Stimulated activated CD8-positive, alpha-beta memory T cell treated with anti-CD3 and anti-CD28 coated beads, Interleukin-4, amount 100 ng/mL, for 1 hour (primary cell): ENCODE measurements at places on chromosomes 6 and 20.

GRCh38 chr20:22807045-22807444 lies 222.7 kb upstream of the FOXA2 start:
- no peak for DNase-seq

- DNase-seq: no peak
These were observed 95.6 kb downstream of the SNAP25 start for GRCh38 chr20:10314198-10314597.

GRCh38 chr6:36252005-36252404 lies 17.9 kb upstream of the PNPLA1 start:
- no peak for DNase-seq

- no peak for DNase-seq
These were observed 1.7 kb downstream of the HLA-DOB start for GRCh38 chr6:32815115-32815514.

DNA sequence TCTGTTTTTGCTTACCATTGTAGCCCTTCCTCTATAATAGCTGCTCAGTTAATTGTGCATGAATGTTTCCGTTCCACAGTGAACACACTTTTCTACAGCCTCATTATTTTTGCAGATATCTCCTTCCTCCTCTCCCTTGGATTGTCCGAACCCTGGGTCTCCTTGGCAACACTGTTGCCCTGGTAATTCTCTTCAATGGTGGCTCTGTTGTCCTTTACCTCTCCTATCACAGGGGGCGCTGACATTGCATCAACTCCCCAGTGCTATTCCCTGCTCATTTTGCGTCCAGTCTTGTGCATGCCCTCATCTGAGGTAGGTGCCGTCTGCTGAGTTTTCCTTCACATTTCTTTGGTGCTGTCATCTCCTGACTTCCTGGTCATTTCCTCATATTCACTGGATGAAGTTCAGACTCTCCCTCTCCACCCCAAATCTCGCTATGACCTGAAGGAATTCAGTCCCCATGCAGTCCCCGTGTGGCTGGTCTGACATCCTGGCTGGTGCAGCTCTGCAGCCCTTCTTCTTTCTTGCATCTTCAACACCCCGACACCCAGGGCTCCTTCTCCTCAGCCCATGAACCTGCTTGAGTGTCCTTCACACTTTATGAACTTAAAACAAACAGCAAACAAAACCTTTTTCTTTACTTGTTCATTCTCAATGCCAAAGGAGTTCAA lies 21.1 kb downstream of the PHACTR2 start:
- no peak for DNase-seq

DNA sequence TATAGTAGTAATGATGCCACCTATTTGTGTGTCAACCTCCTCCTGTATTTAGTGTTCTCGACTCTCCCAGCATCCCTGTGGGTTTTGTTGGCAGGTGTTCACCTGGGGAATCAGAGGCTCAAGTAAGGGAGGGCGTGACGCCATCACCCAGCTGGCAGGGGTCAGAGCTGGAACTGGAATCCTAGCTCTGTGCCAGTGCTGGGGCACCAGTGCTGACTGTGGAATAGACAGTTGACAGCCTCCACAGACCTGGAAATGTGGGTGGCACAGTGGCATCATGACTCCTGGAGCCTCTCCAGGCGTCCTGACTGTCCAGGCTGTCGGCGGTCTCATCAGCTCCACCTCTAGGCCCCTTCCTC lies 102.8 kb downstream of the SYCP2 start:
- DNase-seq: no peak

GRCh38 chr6:148831064-148831463 lies 84.2 kb downstream of the UST start:
- DNase-seq: no peak

GRCh38 chr20:51162015-51162414 lies 139.1 kb upstream of the KCNG1 start:
- DNase-seq: no peak

DNA sequence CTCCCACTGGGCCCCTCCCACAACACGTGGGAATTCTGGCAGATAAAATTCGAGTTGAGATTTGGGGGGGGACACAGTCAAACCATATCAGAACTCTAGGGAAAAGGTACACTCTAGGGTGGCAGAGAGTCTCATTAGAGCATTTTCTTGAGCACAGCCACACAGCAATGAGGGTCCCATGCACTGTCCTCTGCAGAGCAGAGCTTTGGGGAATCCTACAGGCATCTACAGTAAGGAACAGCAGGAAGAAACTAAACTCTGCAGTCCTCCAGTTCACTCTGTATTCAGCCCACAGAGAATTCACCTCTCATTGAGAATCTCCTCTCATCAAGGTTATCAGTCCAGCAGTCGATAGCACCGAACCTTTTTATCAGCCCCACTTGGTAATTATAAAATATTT lies 438.6 kb upstream of the NOX3 start:
- no peak for DNase-seq

DNA sequence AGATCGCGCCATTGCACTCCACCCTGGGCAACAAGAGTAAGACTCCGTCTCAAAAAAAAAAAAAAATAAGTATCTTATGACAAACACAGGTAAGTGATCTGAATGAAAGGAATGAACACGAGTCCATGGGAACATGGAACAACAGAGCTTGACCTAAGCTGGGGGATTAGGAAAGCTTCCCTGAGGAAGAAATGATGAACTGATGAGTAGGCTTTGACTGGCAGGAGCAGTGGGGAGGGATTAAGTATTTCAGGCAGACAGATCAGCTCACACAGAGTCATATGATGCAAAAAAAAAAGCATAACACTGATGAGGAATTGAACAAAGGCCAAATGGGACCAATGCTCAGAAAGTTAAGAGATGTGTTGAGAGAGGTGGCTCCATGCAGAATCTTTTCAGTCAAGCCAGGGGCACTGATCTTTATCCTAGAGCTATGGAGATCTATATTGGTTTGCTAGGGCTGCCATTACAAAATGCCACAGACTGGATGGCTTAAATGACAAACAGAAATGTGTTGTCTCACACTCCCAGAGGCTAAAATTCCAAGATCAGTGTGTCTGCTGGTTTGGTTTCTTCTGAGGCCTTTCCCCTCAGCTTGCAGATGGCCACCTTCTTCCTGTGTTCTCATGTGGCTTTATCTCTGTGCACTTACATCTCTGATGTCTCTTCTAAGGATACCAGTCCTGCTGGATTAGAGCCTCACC lies 85.6 kb downstream of the ANKRD6 start:
- no peak for DNase-seq

DNA sequence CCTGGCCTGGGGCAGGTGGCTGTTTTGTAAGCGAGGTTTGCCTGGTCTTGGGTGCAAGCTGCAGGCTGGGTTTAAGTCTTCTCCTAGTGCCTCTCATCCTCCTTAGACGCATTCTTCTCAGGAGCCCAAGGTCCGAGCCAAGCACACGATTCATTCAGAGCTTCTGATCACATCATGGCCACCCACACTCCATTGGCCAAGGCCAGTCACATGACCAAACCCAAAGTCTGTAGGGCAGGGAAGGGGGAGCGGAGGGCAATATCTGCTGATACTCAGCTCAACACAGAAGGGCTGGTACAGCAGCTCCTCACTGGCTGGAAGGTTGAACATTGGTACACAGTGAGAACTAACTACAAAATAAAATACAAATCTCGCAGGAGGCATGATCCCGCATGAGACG lies 177.2 kb upstream of the AFDN start:
- DNase-seq: no peak

GRCh38 chr6:161682982-161683381 lies 409.1 kb upstream of the AGPAT4 start:
- no peak for DNase-seq

- no peak for DNase-seq
These were observed 18.7 kb upstream of the CTAGE9 start for GRCh38 chr6:131729550-131729949.

GRCh38 chr20:23013429-23013828 lies 21.7 kb upstream of the SSTR4 start:
- DNase-seq: no peak

DNA sequence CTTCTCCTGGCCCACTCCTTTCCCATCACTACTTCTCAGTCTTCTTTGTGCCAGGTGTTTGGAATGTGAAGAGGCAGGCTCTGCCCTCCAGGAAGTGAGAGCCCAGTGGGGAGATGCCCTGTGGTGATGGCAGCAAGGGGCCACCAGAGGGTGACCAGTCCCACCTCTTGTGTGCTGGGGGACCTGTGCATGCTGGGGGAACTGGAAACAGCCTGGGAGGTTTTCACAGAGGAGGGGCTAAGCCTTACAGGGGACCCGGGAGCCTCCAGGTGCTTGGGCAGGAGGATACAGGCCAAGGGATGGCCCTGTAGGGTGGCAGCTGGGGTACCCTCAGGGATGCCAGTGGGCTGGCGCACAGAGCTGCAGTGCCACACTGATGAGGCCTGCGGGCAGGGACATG lies 72.3 kb downstream of the RAMACL start:
- no peak for DNase-seq

DNA sequence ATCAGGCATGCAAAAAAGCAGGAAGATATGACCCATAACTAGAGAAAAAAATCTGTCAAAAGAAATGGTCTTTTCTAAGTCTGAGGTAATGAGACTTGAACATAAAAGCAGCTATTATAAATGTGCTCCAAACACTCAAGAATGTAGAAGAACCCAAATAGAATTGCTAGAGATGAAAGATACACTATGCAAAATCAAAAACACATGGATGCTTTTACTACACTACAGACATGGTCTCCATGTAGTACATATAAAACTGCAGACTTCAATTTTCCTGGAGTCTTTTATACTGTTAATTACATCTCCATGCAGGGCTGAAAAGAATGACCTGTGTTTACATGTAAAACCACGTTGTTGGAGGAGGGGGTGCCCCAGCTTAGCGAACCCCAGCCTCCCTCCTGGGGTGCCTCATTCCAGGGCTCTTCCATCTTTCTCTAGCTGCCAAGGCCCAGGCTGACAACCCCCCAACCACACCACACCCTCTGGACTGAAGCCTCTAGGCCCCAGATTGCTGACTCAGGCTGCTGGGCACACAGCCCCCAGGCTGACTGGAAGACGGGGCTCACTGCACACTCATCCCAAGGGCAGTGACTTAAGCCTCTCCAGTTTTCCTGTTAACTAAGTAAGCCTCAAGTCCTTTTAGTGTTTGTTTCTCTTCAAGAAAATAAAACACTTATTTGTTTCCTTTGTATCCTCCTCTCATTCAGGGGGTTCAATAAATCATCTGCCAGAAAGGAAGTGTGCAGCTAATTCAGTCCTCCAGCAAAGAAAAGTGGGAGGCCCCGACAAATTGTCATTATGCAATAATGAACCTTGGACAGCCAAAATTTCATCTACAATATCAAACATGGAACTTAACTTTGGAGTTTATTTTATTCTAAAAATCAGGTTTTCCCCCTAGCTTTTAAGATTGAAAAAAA lies 26.0 kb upstream of the PLAGL1 start:
- no peak for DNase-seq

- DNase-seq: no peak
These were observed 36.9 kb downstream of the E2F3 start for GRCh38 chr6:20438462-20439070.

DNA sequence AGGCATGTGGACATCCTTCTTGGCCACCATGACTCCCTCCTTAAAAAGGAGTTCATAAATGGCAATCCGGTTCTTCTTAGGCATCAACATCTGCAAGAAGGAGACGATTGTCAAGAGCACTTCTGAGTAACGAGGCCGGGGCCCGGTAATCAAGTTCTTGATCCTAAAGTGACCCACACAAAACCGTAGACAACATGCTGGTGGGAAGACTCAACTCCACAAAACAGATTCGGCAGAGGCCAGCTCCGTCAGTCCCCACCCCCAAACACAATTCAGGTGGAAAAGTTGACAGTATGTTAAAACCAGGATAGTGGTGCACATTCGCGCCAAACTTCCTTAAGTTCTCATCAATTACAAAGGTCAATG lies 754 bp downstream of the RPS10 start:
- DNase-seq: no peak
